ENCODE measurements at places on chromosomes 13 and 19.

DNA sequence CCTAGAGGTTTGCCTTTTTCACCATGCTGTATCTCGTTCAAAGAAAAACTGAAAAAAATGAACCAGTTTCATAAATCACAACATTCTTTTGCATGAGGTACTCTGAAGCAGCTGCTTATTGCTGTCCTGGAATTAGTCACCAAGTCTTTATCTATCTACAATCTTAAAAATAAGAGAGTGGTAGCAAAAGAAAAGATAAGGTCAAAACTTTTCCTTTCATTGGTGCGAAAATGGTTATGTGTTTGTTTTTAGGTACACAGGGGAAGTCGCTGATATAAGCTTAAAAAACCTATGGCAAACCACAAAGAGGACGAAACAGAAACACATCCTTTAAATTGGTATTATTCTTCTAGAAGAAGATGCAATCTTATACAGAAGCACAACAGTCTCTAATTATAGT, 20.7 kb downstream of the OBI1 start:
- no peak for DNase-seq

DNA sequence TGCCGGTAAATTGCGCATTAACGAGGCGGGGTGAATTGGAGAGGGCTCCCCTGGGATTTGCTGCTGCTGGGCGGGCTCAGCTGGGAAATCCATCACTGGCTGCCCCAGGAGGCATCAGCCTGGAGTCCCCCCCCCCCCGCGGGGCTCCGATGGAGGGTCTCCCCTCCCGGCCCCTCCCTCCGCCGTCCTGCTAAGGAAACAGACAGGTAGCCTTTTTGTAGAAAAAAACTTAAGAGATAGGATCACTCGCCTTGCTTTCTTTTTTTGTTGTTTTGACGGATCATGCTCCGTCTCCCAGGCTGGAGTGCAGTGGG, 6.8 kb downstream of the TLE6 start:
- no peak for DNase-seq

DNA sequence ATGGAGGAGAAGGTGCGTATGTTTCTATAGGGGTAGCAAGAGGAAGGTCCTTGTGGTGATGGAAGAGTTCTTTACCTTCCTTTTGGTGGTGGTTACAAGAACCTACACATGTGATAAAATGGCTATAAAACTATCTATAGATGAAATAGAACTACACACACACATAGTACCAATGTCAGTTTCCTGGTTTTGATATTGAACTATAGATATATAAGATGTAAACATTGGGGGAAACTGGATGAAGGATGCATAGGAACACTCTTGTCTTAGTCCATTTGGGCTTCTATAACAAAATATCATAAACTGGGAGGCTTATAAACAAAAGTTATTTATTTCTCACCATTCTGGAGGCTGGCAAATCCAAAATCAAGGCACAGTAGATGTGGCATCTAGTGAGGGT, 47.1 kb downstream of the MZT1 start:
- no peak for DNase-seq

- no peak for DNase-seq
These were observed 2.8 kb downstream of the SEMA6B start for GRCh38 chr19:4556597-4557127.

- DNase-seq, result no peak
These were observed at the start of gene DCT for GRCh38 chr13:94479616-94480015. DCT (minus strand) TSS chr13:94479682; CDS start chr13:94479255, 427 bp downstream.

DNA sequence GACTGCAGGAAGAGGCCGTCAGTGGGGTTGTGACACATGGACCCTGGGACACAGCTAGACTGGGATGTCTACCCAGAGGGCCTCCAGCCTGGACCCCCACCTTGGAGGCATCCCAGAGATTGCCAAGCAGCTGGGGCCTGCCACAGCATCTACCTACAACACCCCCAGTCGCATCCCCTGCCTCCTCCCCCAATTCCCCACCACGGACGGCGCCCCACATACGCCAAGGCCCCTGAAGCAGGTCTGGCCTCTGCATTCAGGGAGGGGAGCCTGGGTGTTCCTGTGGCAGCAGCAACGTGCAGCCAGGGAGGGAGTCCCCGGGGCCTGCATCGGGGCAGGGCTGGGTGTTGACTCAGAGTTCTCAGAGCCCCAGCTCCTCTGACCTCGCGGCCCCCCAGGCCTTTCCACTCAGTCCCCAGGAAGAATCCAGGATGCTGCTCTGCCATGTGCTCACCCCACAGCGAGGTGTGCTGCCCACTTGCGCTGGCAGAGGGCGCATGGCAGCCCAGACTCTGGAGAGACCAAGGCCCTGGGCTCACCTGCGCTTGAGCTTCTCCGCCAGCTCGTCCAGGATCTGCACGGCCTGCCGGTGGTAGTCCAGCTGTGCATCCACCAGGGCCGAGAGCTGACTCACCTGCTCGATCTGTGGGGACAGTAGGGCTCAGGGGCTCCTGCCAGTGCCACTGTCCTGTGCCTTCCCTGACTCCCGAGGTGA, 19.6 kb downstream of the MPND start:
- DNase-seq, result no peak

DNA sequence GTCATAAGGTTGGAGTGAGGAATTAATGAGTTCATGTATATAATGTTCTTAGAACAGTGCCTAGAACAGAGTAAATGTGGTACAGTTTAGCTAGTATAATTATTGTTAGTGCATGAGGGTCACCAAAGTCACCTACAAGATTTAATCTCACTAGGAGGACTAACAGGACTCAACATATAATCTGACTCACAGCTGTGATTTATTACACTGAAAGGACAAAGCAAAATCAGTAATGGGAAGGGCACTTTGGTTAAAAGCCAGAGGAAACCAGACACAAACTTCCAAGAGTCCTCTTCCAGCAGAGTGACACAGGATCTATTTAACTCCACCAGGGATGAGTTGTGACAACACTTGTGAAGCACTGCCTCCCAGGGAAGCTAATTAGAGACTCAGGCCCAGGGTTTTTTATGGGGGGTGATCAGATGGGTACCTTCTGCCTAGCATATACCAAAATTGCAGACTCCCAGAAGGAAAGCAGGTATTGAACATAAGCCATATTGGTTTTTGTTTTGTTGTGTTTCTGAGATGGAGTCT, 341.2 kb upstream of the DACH1 start:
- DNase-seq, result no peak

GRCh38 chr13:27622102-27622820, 569 bp downstream of the POLR1D start:
- no peak for DNase-seq

DNA sequence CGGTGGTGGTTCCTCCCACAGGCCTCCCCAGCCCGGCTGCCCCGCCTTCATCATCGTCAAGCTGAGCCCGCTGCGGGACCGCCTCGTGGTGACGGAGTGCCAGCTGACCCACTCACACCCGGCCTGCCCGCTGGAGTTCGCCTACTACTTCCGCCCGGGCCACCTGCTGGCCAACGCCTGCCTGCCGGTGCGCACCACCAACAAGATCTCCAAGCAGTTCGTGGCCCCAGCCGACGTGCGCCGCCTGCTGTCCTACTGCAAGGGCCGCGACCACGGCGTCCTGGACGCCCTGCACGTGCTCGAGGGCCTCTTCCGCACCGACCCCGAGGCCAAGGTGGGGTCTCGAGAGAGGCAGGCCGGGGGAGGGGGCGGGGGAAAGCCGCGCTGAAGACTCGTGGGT, 12.0 kb downstream of the ZSWIM9 start:
- DNase-seq, result no peak

DNA sequence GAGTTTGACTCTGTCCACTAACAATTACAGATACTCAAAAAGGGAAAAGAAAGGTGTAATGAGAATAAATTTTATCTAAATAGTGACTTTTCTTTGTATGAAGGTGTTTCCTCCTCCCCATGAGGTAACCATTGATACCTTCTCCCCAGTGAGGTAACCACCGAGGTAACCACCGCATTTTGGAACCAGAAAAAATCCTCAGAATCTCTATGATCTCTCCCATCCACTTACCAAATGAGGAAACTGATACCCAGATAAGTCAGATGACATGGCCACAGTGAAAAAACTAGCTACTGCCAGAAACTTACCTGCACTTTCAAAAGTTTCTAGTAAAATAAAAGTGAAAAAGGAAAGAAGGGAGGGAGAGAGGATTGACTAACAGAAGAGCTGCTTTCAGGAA, 124.0 kb upstream of the FNDC3A start:
- DNase-seq, result no peak

GRCh38 chr13:105272660-105273631, 1262.5 kb downstream of the EFNB2 start:
- no peak for DNase-seq

- no peak for DNase-seq
These were observed 9.6 kb downstream of the PEPD start for GRCh38 chr19:33512021-33512420.

- DNase-seq, result no peak
These were observed 16.0 kb upstream of the SPIB start for GRCh38 chr19:50402544-50403301.

- DNase-seq, result no peak
These were observed 500 bp downstream of the SMIM24 start for GRCh38 chr19:3479834-3480215.
